ENCODE measurements at places on chromosomes 11 and 22. TPM values are rescaled to one million over a fixed set of nuclear protein-coding genes. Genes with fewer than 3 reads are reported as not detected.

The CHRDL2 gene
- total RNA-seq, result not detected

The FOXRED1 gene
- total RNA-seq, result 27.4 TPM

The OSBP2 gene
- 1.3 TPM for total RNA-seq

The MYRF gene
- total RNA-seq, result 0.67 TPM

- no peak for DNase-seq
These were observed 410 bp downstream of the GLB1L3 start for GRCh38 chr11:134276396-134277182.

DNA sequence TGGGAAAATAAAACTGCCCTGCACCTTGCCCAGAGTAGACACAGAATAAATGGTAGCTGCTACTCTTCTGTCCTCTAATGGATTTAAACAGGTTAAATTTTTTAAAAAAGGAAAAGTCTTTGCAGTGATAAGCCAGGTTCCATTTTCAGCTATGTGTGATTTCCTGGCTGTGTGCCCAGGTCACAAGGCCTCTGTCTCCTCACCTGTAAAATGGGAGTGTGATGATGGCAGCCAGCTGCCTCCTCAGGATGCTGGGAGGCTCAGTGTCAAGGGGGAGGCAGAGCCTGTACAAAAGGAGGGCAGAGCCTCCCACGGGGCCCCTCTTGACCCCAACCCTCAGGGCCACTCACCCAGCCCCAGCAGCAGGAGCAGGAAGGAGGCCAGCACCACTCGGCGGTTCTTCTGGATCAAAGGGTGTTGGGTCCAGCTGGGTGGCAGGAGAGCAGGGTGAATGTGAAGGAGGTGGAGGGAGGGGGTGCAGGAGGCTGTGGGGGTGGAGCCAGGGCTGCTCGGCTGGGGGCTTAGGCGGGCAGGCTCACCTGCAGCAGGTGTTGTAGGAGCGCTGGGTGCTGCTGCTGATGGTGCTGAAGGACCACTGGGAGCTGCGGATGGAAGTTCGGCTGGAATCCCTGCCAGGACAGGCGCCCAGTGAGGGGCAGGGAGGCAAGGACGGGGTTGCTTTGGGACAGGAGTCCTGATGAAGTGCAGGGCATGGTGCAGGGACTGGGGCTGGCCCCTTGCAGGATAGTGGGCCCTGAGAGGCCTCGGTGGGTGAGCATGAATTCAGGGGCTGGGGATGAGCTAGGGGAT is 1.9 kb downstream of the TMEM134 start:
- DNase-seq, result no peak

GRCh38 chr11:112661571-112661970 is 299.6 kb upstream of the NCAM1 start:
- DNase-seq, result no peak

- DNase-seq, result no peak
These were observed 24.6 kb downstream of the TRAF6 start for GRCh38 chr11:36485298-36486002.

- no peak for DNase-seq
These were observed 65.5 kb downstream of the ARHGAP42 start for GRCh38 chr11:100752371-100753171.

DNA sequence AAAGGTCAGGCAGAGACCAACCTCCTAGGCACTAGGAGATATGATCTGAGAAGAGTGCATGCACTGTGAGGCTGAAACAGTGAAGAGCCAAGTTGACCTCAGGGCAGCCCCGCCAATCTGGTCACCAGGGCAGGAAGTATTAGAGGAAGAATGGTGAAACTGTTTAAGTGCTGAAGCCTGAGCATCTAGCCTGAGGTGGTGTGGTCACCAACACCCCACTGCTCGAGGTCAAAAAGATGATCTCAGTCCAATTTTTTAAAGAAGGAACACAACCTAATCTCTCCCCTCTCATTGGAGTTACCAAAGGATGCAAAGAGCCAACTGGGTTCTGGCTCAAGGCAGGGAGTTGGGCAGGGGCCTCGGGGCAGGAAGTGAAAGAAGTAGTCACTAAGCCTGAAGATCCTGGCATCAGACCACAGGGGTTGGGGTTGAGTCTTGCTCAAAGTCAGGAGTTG is 4.0 kb downstream of the APBB1 start:
- no peak for DNase-seq

GRCh38 chr11:61690706-61691379 is 10.7 kb downstream of the DAGLA start:
- DNase-seq, result no peak

GRCh38 chr11:39817241-39817640 is 1642.2 kb downstream of the LRRC4C start:
- DNase-seq, result no peak

Data from CD8-positive, alpha-beta T cell (primary cell).